CD8-positive, alpha-beta memory T cell (primary cell): ENCODE measurements at places on chromosomes 16 and 17.

GRCh38 chr17:7112510-7113108, 2.0 kb downstream of the ASGR2 start:
- no peaks in the 10 kb centered on the region for H3K4me1 ChIP-seq
- DNase-seq, result no peak
- H3K36me3 ChIP-seq, result no peaks in the 10 kb centered on the region

GRCh38 chr17:62913991-62914570, 52.0 kb upstream of the TANC2 start:
- no peak overlapping the region for H3K4me3 ChIP-seq
- DNase-seq, result no peak
- no peak overlapping the region for H3K27ac ChIP-seq

- no peak for DNase-seq
- H3K36me3 ChIP-seq, result no peaks in the 10 kb centered on the region
These were observed 98.5 kb downstream of the SOX9 start for GRCh38 chr17:72219137-72219823.

GRCh38 chr17:40828454-40829044, 6.1 kb upstream of the KRT10 start:
- H3K36me3 ChIP-seq, result no peaks in the 10 kb centered on the region
- no peak overlapping the region for H3K4me3 ChIP-seq
- H3K4me1 ChIP-seq, result no peaks in the 10 kb centered on the region
- no peak for DNase-seq
- peak overlapping the region; percentile 45 for H3K27ac ChIP-seq

GRCh38 chr16:79411805-79412204, 188.7 kb downstream of the MAF start:
- H3K27ac ChIP-seq, result no peak overlapping the region
- no peaks in the 10 kb centered on the region for H3K36me3 ChIP-seq
- H3K4me1 ChIP-seq, result peaks cover 14% of the 10 kb centered on the region
- no peak overlapping the region for H3K4me3 ChIP-seq

- H3K4me1 ChIP-seq, result no peaks in the 10 kb centered on the region
- no peaks in the 10 kb centered on the region for H3K27me3 ChIP-seq
- no peak overlapping the region for H3K27ac ChIP-seq
- no peak for DNase-seq
- no peaks in the 10 kb centered on the region for H3K36me3 ChIP-seq
- H3K4me3 ChIP-seq, result no peak overlapping the region
These were observed 239.9 kb upstream of the TNRC6C start for GRCh38 chr17:77718669-77718961.

- H3K4me1 ChIP-seq, result no peaks in the 10 kb centered on the region
- H3K36me3 ChIP-seq, result peaks cover 67% of the 10 kb centered on the region
- DNase-seq, result no peak
- H3K4me3 ChIP-seq, result no peak overlapping the region
These were observed 9.9 kb downstream of the TAOK2 start for GRCh38 chr16:29983420-29984136.
